B cell (primary cell): ENCODE measurements at places on chromosomes 1 and 21. TPM values are rescaled to one million over a fixed set of nuclear protein-coding genes. Genes with fewer than 3 reads are reported as not detected.

CDCA8 gene
- polyA plus RNA-seq = 1.4 and 1.6 TPM in 2 replicates

ITSN1 gene
- polyA plus RNA-seq = 0.31 and 0.37 TPM in 2 replicates

TNFSF18 gene
- polyA plus RNA-seq = not detected in 2 replicates

IVL gene
- not detected in 2 replicates for polyA plus RNA-seq

RNU1-2 gene
- polyA plus RNA-seq = not detected in 2 replicates

CFAP45 gene
- 1.3 and 5.2 TPM in 2 replicates for polyA plus RNA-seq

RGSL1 gene
- polyA plus RNA-seq = not detected in 2 replicates

NIBAN1 gene
- polyA plus RNA-seq = 1.1 and 1.2 TPM in 2 replicates

LENEP gene
- not detected in 2 replicates for polyA plus RNA-seq

LRRC8D gene
- 18.5 and 23.7 TPM in 2 replicates for polyA plus RNA-seq

SLC25A34 gene
- polyA plus RNA-seq = 4.1 and 4.6 TPM in 2 replicates

GRCh38 chr1:215201283-215201682 lies 118.7 kb downstream of the KCNK2 start:
- H3K36me3 ChIP-seq = no peaks in the 10 kb centered on the region
- no peak overlapping the region for H3K27ac ChIP-seq
- no peaks in the 10 kb centered on the region for H3K27me3 ChIP-seq
- no peak overlapping the region for H3K4me3 ChIP-seq
- H3K4me1 ChIP-seq = no peaks in the 10 kb centered on the region
- no peak for DNase-seq

DNA sequence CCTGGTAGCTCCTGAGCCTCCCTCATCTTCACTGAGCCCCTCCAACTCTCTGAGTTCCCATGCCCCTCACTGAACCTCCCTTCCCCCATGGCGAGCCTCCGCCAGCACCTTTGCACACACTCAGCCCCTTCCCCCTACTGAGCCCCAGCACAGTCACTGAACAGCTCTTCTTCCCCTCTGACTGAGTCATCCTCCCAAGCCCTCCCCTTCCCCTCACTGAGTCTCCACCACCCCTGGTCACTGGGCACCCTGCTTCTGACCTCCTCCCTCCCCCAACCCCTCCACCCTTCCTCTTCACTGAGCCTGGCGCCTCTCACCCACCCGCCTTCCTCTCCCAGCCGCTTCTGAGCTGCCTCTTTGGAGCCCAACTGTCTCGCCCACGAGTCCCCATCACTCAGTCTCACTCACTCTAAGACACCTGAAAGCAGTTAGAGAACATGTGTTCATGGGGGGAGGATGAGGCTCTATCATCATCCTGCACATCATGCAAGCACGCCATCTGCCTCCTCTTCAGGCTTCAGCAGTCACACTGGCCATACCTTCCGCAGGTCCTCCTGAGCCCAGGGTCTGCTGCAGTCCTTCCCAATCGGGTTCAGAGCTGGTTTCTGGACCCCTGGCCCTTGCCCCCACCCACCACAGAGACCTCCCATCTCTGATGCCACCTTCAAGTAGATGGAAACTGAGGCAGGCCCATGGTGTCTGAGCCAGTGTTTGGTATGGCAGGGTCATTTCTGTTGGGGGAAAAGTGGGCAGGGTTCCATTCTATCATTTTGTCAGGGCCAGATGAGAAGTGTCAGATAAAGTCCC lies 2.0 kb upstream of the TRNP1 start:
- H3K36me3 ChIP-seq = no peaks in the 10 kb centered on the region
- no peak overlapping the region for H3K4me3 ChIP-seq
- peaks cover 39% of the 10 kb centered on the region for H3K27me3 ChIP-seq
- H3K27ac ChIP-seq = no peak overlapping the region

GRCh38 chr1:164842870-164843269 lies 283.9 kb downstream of the PBX1 start:
- H3K4me1 ChIP-seq = no peaks in the 10 kb centered on the region
- no peak overlapping the region for H3K4me3 ChIP-seq
- no peak for DNase-seq

DNA sequence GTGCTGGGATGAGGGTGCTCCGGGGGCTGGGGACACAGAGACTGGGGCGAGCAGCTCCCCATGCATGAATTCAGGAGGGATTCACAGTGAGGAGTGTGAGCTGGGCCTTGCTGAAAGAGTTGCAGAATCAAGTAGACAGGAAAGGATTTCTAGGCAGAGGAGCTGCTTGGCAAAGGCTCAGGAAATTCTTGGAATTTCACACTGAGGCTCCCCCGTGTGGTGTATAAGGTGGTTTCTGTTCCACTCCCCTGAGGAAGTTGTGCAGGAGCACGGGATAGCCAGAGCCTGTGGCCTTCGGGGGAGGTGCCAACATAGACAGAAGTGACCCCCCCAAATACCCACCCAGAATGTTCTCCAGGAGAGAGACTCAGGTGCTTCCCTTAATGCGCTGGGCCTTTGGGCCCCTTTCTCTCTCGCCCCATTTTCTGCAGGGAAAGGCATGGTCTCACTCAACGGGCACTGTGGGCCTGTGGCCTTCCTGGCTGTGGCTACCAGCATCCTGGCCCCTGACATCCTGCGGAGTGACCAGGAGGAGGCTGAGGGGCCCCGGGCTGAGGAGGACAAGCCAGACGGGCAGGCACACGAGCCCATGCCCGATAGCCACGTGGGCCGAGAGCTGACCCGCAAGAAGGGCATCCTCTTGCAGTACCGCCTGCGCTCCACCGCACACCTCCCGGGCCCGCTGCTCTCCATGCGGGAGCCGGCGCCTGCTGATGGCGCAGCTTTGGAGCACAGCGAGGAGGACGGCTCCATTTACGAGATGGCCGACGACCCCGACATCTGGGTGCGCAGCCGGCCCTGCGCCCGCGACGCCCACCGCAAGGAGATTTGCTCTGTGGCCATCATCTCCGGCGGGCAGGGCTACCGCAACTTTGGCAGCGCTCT lies 58.5 kb upstream of the ACTL8 start:
- no peaks in the 10 kb centered on the region for H3K36me3 ChIP-seq
- no peak overlapping the region for H3K4me3 ChIP-seq
- no peaks in the 10 kb centered on the region for H3K4me1 ChIP-seq
- no peak for DNase-seq
- H3K27me3 ChIP-seq = no peaks in the 10 kb centered on the region

DNA sequence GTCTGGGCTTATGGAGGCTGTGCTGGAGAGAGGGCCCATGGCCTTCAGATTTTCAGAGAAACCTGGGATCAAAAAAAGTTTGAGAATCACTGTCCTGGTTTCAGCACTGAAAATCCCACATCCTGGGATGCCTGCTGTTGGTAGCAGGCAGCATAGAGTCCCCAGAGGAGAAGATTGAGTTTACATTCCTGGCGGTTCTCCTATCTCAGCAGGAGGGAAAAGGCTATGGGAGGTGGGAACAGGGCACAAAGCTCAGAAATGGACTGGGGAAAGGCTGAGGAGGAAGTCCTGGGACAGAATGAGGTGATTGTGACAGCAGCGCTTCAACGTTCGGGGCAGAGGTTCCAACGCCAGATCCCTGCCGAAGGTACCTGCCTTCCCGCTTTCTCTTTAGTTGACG lies 103.4 kb downstream of the ETS2 start:
- no peaks in the 10 kb centered on the region for H3K4me1 ChIP-seq
- H3K36me3 ChIP-seq = no peaks in the 10 kb centered on the region
- H3K4me3 ChIP-seq = no peak overlapping the region
- H3K27me3 ChIP-seq = no peaks in the 10 kb centered on the region

- peaks cover 37% of the 10 kb centered on the region for H3K4me1 ChIP-seq
- H3K4me3 ChIP-seq = no peak overlapping the region
- H3K27ac ChIP-seq = peak overlapping the region; percentile 94
- no peak for DNase-seq
- no peaks in the 10 kb centered on the region for H3K27me3 ChIP-seq
- H3K36me3 ChIP-seq = peaks cover 2% of the 10 kb centered on the region
Observed at GRCh38 chr1:203797216-203797615, 1.8 kb downstream of the ZBED6 start.

DNA sequence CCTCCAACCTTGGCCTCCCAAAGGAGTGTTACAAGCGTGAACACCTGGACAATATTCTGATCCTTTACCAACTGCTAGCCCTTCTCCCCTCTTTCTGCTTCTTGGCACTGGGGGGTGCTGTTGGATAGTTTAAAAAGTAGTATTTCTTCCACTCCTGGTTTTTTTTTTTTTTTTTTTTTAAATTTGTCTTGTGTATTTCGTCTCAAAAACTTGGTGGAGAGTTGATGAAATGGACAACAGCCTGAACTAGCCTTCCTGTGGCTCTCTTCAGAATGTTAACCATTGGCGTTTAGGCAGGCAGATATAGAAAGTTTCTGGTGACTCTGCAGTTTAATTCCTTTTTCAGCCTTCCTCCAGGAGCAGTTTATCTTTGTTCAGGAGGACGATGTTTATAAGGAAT lies 69.7 kb upstream of the USP24 start:
- peaks cover 16% of the 10 kb centered on the region for H3K4me1 ChIP-seq
- no peak overlapping the region for H3K4me3 ChIP-seq
- DNase-seq = peak; percentile 46
- no peak overlapping the region for H3K27ac ChIP-seq

GRCh38 chr1:75797273-75797588 lies 549 bp downstream of the MSH4 start:
- no peaks in the 10 kb centered on the region for H3K27me3 ChIP-seq
- H3K4me3 ChIP-seq = no peak overlapping the region
- DNase-seq = no peak
- H3K4me1 ChIP-seq = no peaks in the 10 kb centered on the region
- no peaks in the 10 kb centered on the region for H3K36me3 ChIP-seq
- H3K27ac ChIP-seq = no peak overlapping the region

GRCh38 chr1:151055581-151055980 lies 3.8 kb downstream of the CDC42SE1 start:
- peak overlapping the region; percentile 97 for H3K4me3 ChIP-seq
- no peak for DNase-seq
- H3K4me1 ChIP-seq = peaks cover 55% of the 10 kb centered on the region
- peaks cover 62% of the 10 kb centered on the region for H3K36me3 ChIP-seq

GRCh38 chr1:244235157-244235556 lies 184.1 kb downstream of the ZBTB18 start:
- no peak for DNase-seq
- H3K27me3 ChIP-seq = no peaks in the 10 kb centered on the region
- no peak overlapping the region for H3K27ac ChIP-seq
- H3K4me1 ChIP-seq = peaks cover 14% of the 10 kb centered on the region

DNA sequence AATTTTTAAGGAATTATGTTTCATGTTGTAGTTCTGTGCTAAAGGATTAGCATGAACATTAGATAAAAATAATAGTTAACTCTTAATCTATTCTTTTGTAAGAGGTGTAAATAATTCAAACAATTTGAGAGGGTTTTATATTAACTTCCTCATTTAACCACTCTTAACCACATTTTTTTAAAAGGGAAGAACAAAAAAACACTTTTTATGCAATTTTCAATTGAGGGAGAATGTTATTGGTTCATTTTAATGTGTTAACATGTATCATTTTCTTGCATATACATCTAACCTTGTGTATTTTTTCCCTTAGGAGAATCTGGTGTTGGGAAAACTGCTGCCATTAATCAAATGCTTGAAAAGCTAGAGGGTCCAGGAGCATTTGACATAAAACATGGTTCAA lies 169.0 kb downstream of the LBR start:
- no peak overlapping the region for H3K27ac ChIP-seq
- no peaks in the 10 kb centered on the region for H3K4me1 ChIP-seq
- DNase-seq = no peak
- no peaks in the 10 kb centered on the region for H3K27me3 ChIP-seq
- no peaks in the 10 kb centered on the region for H3K36me3 ChIP-seq
- no peak overlapping the region for H3K4me3 ChIP-seq

DNA sequence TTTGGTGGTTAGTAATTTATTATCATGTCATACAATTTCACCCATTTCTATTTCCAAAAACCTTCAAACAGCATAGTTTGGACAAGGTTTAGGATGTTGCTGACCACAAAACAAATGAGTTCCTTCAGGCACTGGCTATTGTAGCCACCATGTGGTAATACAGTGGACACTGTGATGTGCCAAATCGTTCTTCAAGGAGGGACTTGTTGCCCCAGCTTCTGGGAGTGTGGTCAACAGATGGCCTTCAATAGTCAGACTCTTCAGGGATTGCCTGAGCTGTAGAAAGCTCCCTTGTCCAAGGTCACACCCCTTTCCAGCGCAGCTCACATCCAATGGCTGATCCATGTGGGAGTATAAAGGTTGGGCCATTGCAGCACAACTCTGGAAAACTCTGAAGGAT lies 2.6 kb downstream of the PDE4B start:
- DNase-seq = no peak
- no peaks in the 10 kb centered on the region for H3K36me3 ChIP-seq
- H3K27ac ChIP-seq = no peak overlapping the region
- H3K27me3 ChIP-seq = peaks cover 18% of the 10 kb centered on the region
- no peaks in the 10 kb centered on the region for H3K4me1 ChIP-seq

GRCh38 chr1:148315071-148315811 lies 163.2 kb upstream of the NBPF11 start:
- no peak overlapping the region for H3K4me3 ChIP-seq
- H3K36me3 ChIP-seq = no peaks in the 10 kb centered on the region
- no peak overlapping the region for H3K27ac ChIP-seq

- no peak for DNase-seq
Observed at GRCh38 chr1:232709386-232709785, 79.5 kb upstream of the SIPA1L2 start.

- H3K36me3 ChIP-seq = no peaks in the 10 kb centered on the region
- H3K27me3 ChIP-seq = peaks cover 2% of the 10 kb centered on the region
- no peak overlapping the region for H3K27ac ChIP-seq
- no peak overlapping the region for H3K4me3 ChIP-seq
Observed at GRCh38 chr1:66654643-66655042, 97.6 kb upstream of the DYNLT5 start.

DNA sequence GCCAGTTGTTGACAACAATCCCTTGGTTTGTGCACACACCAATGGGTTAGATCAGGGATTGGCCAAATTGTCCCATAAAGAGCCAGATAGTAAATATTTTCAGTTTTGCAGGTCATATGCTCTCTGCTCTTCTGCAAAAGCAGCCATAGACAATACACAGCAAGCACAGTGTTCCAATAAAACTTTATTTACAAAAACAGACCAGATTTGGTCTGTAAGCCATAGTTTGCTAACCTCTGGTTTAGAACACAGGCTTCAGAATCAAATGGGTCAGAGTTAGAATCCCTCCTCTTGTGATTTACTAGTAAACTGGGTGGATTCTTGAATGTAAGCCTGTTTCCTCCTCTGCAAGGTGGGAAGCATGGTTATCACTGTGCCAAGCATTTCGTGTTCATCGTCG lies 65.3 kb upstream of the EFHD2 start:
- DNase-seq = no peak
- H3K27ac ChIP-seq = no peak overlapping the region
- no peak overlapping the region for H3K4me3 ChIP-seq
- H3K36me3 ChIP-seq = no peaks in the 10 kb centered on the region
- H3K27me3 ChIP-seq = peaks cover 10% of the 10 kb centered on the region
- H3K4me1 ChIP-seq = peaks cover 15% of the 10 kb centered on the region

GRCh38 chr1:158334526-158335212 lies 3.3 kb upstream of the CD1B start:
- no peak overlapping the region for H3K4me3 ChIP-seq
- H3K27ac ChIP-seq = peak overlapping the region; percentile 39
- no peaks in the 10 kb centered on the region for H3K27me3 ChIP-seq
- peaks cover 52% of the 10 kb centered on the region for H3K4me1 ChIP-seq
- DNase-seq = no peak
